Activated gamma-delta T cell (primary cell): ENCODE measurements at places on chromosomes 11 and 22.

DNA sequence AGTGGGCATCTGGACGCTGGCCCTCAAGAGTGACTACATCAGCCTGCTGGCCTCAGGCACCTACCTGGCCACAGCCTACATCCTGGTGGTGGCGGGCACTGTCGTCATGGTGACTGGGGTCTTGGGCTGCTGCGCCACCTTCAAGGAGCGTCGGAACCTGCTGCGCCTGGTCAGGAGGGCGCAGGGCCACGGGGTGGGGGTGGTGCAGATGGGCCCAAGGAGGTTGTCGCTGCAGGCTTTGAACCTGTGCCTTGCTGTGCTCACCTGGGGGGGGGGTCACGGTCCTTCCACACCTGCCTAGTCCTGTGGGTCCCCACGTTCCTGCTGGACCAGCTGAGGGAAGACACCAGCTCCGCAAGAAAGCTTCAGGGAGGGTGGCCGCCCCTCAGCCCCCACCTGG lies 3.5 kb downstream of the CD151 start:
- DNase-seq = no peak

DNA sequence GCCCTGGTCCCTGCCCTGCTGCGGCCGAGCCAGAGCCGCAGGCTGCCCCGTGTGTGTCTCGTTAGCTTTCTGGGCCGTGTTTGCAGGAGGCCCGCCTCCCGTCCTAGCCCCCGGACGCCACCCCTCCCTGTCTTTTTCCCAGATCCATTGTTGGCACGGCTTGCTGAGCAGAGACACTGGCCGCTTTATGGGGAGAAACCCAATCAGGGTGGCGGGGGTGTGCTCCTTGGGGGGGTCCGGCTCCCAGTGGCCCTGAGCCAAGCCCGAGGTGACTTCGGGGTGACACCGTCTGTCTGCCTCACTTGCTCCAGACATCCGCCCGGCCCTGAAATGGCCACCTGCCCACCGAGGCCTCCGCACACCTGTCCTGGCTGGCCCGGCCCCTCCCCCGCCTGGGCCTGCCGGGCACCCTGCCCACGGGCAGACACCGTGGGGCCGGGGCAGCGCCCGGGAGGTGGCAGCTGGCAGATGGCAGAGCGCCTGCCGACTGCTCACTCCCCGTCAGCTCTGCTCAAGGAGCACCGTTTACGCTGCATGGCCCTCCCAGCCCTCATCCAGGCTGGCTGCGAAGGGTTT lies 43.1 kb upstream of the PPARA start:
- no peak for DNase-seq

DNA sequence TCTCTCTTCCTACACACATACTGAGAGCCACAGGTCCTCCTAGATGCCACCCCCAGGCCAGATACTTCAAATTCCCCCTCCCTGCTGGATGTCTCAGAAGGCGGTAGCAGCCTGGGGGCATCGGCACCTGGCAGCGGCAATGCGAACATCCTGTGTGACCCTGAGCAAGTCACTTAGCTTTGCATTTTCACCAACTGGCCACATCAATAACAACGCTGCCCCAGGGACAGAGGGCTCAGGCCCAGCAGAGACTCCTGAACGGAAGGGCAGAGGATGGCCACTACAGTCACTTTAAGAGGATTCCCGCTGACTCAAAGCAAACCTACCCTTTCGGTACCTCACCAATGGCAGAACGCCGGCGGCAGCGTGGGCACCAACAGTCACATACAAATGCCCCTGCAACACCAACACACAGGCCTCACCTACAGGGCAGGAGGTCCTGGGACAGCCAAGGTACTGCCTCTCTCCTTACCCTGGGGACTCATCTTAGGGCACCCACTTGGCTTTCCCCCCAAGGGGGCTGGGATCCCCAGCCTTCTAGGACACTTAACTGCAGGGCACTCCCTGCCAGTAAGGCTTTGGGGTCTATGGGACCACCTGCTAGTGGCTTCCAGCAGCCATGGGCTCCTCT lies 1.6 kb downstream of the LMO1 start:
- DNase-seq = no peak

- no peak for DNase-seq
Observed at GRCh38 chr11:129620237-129621104, 195.2 kb upstream of the TMEM45B start.

GRCh38 chr11:133323354-133323753 lies 208.9 kb downstream of the OPCML start:
- DNase-seq = no peak

DNA sequence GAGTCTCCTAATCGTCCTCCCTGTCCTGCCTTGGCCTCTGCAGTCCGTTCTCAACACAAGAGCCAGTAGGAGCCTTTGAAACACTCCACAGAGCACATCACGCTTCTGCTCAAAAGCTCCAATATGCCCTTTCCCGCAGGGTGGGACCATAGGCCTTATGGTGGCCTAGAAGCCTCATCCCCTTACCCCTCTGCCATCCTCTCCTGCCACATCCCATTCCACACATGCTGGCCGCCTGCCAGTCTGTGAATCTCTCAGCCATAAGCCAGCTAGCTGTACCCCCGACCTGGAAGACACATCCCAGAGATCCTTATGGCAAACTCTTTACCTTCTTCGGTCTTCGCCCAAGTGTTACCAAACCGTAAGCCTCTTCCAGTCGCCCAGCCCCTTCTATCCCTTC lies 157.8 kb downstream of the ENTHD1 start:
- DNase-seq = no peak

GRCh38 chr11:33868647-33869461 lies 23.0 kb downstream of the LMO2 start:
- no peak for DNase-seq

GRCh38 chr22:35056486-35056885 lies 9.5 kb upstream of the ISX start:
- DNase-seq = no peak

DNA sequence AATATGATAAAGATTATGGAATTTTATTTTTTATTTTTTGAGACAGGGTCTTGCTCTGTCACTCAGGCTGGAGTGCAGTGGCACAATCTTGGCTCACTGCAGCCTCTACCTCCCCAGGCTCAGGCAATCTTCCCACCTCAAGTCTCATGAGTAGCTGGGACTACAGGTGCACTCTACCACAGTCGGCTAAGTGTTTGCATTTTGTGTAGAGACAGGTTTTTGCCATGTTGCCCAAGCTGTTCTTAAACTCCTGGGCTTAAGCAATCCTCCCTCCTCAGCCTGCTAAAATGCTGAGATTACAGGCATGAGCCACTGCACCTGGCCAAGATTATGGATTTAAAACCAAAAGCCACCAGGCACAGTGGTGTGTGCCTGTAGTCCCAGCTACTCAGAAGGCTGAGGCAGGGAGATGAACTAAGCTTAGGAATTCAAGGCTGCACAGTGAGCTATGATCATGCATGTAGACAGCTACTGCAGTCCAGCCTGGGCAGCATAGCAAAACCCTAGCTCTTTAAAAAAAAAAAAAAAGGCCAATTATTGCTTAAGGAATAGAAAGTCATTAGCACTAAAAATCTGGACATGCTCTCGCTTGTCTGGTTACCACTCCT lies 20.2 kb upstream of the CCND1 start:
- DNase-seq = no peak
